ENCODE measurements at places on chromosomes 5 and 9.

DNA sequence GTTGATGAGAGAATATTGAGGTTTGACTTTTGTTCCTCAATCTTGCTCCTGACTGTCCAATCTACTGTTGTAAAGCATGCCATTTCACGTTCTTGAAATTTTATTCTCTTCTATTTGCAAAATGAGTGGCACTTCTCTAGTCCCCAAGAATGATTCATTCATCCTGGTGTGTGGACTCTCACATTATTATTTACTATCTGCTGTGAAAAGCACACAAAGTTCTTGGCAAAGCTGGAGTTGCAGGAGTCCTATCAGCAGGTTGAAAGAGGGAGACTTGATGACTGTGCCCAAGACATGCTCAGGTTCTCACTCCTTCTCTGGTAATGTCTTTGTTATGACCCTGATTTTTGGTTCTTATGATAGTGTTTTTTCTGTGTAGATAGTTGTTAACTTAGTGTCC, 382.6 kb downstream of the DMRTA1 start:
- DNase-seq = no peak

DNA sequence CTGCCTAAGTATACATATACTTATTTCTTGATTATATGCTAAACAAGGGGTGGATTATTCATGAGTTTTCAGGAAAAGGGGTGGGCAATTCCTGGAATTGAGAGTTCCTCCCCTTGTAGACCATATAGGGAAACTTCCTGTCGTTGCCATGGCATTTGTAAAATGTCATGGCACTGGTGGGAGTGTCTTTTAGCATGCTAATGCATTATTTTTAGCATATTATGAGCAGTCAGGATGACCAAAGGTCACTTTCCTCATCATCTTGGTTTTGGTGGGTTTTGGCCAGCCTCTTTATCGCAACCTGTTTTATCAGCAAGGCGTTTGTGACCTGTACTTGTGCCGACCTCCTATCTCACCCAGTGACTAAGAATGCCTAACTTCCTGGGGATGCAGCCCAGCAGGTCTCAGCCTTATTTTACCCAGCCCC, 80.9 kb downstream of the ALDH7A1 start:
- no peak for DNase-seq

- no peak for DNase-seq
These were observed 109.8 kb upstream of the IFNK start for GRCh38 chr9:27414220-27414761.

DNA sequence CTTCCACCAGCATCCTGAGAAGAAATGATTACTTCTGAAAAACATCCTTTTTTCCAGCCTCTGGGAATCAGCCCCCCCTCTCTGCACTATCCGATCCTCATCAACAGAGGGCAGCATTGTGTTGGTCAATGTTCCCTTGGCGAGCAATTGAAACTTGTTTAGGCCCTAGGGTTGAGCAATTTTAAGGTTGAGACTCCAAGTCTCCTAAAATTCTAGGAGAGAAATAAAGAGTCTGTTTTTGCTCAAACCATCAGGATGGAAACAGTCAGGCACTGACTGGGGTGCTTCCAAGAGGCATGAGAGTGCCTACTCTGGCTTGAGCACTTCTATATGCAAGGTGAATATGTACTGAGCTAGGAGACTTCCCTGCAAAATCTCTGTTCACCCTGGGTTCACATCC, 12.4 kb upstream of the CYFIP2 start:
- no peak for DNase-seq

GRCh38 chr5:953535-954449, 54.8 kb upstream of the NKD2 start:
- DNase-seq = no peak

DNA sequence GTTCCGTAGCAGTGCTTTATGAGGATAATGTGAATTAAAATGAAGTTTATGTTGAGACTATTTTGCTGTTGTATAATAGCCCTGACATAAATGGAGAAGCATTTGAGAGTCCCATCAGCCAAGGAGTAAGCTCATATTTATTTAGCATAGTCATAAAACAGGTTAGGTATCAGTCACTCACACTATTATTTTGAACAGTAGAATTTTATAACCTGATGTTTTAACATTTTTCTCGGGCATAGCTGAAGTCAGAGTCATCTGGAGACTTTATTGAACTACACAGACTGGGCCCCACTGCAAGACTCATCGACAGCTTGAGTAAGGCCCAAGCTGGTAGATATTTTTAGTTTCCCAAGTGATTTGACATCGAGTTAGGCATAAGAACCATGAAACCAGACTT, 620.3 kb upstream of the WWC1 start:
- DNase-seq = no peak

DNA sequence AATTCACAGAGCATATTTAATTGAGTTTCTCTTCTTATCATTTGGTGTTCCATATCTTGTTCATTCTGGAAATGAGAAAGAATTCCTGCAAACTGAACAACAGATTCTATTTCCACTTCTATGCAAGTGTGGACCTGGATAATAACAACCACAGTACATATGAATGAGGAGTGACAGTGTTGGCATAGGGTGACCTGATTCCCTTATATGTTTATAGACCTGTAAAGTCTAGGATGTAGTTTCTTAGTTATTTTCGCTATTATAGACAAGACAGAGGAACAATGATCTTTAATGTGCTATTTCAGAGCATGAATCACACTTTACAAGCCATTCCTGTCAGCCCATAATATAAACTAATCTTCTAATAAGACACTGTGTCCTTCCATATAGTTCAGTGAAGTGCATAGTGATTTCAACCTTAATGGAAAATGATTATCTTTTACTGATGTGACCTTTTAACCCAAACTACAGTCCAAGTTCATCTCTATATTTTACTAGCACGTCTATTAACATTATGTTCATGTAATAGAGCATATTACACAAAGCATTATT, 88.2 kb upstream of the FAM174A start:
- no peak for DNase-seq

DNA sequence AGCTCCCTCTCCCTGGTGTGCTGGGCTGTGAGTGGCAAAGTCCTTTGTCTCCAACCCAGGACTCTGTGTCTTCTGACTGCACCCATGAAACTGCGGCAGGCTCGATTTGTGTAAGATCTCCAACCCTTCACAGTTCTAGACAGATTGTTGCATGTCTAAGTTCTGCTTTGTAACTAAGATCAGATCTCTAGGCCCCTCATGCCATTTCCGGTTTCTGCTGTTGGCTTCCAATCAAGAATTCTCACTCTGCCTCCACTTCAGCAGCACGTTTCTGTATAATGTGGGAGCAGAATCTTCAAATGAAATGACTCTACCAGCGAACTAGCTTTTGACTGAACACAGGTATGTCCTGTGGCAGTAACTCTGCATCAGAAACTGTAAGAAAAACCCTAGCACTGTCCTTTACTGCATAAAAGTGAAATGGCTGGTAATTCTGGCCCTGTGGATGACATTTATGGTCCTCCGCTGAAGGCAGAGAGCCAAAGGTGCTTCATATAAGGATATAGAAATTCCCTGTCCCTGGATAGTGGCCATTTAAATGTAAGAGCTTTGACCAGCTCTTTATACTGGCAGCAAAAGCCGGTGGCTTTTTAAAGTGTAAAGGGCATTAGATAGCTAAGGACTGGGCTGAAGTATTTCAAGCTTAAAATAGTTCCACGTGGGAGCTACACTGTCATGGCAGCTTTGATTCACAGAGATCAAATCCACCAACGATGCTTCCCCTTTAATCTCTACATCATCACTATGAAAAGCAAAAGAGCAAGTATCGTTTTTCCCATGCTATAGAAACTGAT, 319.0 kb upstream of the CDH6 start:
- DNase-seq = no peak
